ENCODE measurements at places on chromosomes 7 and 10.

DNA sequence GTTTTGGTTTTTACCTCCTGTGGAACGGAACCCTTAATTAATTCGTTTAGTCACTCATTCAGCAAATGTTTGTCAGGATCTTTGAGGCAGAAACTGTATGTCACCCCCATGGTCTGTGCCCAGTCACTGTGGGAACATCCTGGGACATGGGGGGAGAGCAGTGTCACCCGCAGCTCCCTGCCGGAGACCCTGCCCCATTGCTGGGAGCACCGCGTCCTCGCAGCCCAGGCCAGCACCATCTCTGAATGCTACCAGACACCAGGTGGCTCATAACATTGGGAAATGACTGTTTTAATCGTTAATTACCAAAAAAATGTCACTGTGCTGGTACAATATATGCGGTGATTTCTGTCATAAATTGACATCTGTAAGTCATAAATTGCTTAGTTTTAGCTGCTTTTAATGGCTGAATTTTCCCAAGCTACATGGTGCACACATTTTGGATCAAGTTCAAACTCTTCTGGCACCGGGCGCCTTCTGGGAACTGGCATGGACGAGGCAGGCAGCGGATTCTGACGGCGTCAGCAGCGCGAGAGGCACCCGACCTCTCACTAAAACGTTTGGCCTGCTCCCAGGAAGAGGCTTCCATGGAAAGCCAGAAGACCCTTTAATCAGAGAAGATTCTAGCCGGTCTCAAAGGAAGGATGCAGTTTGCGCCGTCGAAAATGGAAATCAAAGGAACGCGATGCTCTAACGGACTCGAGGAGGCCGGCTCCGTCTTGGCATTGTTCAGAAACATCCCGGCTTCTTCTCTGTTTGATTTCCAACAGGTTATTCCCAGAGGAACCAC is 184.2 kb downstream of the ADARB2 start:
- DNase-seq: no peak

- DNase-seq: no peak
Observed at GRCh38 chr7:84939442-84939841, 247.4 kb downstream of the SEMA3D start.

DNA sequence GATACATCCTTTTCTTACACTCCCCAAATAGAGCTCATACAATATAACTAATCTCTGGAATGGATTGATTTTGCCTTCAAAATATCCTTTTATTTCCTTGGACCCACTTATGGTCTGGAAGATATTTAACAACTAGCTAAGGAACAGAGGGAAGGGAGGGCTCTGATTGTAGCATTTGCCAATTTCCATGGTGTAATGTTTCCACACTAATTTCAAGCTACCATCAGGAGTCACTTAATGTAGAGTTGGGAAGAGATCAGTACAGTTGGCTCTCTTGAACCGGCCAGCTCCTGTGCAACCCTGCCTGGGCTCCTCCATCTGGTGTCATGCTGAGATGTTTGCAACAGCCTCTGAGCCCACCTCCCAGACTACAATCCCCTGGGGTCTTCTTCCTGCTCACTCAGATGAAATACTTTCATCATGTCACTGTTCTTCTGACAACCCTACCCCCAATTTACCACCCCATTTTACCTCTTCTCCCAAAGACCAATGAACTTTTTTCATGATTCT is 8.0 kb upstream of the IL6 start:
- no peak for DNase-seq

DNA sequence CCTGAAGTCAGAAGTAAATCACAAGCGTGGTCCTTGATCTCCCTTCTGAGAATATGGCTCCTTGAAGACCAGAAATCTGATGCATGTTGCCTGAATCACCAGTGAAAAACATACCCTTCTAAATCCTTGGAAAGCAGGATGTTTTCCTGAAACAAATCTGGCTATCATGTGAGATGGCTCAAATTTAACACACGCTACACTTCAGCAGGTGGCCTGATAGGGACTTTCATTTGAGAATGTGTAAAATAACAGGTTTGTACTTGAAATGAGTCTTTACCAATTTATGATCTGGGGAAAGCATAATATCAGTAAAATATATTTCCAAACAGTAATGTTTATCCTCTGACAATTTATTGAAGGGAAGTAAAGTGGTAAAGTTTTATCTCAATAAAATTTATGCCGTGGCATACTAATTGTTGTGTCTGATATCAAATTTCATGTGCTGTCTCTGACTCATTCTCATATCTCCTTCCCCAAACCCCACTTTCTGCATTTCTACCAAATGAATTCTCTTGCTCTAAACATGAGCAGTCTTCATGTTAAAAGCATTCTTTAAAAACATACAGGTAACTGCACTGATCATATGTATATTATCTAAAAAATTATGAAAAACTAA is 17.4 kb downstream of the CYP3A4 start:
- DNase-seq: no peak

GRCh38 chr10:84214612-84215235 is 10.6 kb downstream of the LRIT2 start:
- DNase-seq: peak; percentile 38

- no peak for DNase-seq
Observed at GRCh38 chr7:92768501-92769393, 67.6 kb downstream of the CDK6 start.

GRCh38 chr10:89360157-89360556 is 17.7 kb upstream of the IFIT1B start:
- DNase-seq: no peak

GRCh38 chr10:18221123-18221522 is 80.9 kb downstream of the CACNB2 start:
- no peak for DNase-seq

- no peak for DNase-seq
Observed at GRCh38 chr10:127989481-127990012, 82.6 kb downstream of the PTPRE start.

DNA sequence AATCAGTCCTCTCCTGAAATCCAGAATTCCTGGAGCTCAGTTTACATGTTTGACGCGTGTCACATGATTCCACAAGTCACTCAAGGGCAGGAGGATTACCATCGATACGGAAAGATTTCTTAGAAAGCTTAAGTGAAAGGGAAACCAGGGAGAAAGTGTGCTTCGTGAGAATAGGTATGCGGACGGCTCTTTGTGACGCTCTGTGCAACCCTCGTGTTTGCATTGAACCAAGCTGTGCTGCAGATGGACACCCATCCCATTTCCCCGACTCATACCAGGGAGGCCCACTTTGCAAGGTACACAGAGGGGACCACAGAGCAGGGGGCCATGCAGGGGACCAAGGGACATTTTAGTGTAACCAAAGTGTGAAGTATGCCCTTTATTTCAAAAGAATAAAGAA is 43.2 kb downstream of the IKZF1 start:
- DNase-seq: no peak
